ENCODE measurements at places on chromosomes 12 and 14. TPM values are rescaled to one million over a fixed set of nuclear protein-coding genes. Genes with fewer than 3 reads are reported as not detected.

ARHGAP9 gene
- polyA plus RNA-seq: 4.4 TPM

ITPR2 gene
- polyA plus RNA-seq: 5.5 TPM

CD9 gene
- 100 TPM for polyA plus RNA-seq

P2RX2 gene
- 4.2 TPM for polyA plus RNA-seq

MMP17 gene
- 4.5 TPM for polyA plus RNA-seq

SLC22A17 gene
- 29.6 TPM for polyA plus RNA-seq

DNA sequence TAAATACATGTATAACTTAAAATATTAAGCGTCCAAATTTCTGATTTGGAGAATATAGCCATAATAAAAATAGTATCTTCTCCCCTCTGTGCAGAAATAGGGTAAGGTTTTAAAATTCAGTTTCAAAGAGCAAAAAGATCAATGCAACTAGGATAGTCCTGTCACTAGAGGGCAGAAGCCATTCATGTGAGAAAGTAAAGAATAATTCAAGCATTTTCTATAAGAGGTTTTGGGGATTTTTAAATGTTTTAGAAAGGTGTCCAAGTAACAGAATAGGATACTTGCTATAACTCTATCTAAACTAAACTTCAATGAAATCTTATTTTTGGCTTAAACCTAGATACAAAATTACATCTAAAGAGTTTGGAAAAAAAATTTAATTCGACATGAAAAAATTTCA is 50.3 kb downstream of the ADAMTS20 start:
- no peak overlapping the region for H3K27ac ChIP-seq
- H3K36me3 ChIP-seq: no peaks in the 10 kb centered on the region
- no peak overlapping the region for H3K4me3 ChIP-seq
- no peaks in the 10 kb centered on the region for H3K4me1 ChIP-seq
- peak; percentile 13 for DNase-seq

GRCh38 chr12:126847005-126847629 is 1419.9 kb upstream of the TMEM132C start:
- DNase-seq: no peak
- no peak overlapping the region for H3K4me3 ChIP-seq
- no peaks in the 10 kb centered on the region for H3K36me3 ChIP-seq
- no peaks in the 10 kb centered on the region for H3K4me1 ChIP-seq

DNA sequence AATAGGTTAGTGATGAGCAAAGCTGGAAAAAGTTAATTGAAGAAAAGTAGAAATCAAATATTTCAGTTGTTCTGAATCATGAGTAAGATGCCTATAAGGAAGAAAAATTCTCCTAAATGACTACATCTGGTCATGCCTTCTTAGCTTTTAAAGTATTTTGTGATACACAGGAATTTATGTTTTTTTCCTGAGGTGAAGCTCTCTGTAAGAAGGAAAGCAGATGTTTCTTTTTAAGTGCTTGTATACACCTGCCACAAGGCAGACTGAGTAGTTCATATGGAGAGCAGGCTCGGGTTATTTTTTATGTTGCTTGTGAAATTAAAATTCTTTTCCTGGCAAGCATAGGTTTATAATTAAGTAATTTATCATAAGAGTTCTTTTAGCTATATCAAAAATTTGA is 275.2 kb downstream of the RAD51B start:
- no peaks in the 10 kb centered on the region for H3K27me3 ChIP-seq
- no peak overlapping the region for H3K27ac ChIP-seq
- H3K4me3 ChIP-seq: no peak overlapping the region

DNA sequence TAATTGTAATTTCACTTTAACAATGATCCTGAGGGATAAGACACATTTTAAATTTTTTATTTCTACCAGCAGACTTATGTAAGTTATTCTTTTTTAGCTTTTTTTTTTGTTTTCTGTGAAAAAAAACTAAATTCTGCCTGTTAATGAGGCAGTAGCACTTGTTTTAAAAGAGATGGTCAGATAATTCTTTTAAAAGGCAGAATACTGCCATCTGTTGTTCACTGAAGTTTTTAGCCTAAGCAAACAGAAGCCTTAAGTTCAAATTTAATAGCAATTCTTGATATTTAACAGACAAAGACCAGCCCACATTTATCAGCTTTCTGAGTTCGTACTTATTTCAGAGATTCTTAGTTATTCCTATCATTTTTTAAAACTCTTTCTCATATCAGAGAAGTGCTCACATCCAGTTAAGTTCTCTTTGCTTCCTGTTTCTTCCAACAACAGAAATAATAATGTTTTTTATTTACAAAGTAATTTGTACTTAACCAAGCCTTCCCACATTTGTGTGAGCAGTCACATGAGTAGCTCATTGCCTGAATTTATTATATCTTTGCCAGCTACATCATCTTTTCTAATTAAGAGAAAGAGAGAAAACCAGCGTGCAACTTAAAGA is 93.4 kb upstream of the SLCO1C1 start:
- no peak overlapping the region for H3K4me3 ChIP-seq
- H3K27me3 ChIP-seq: no peaks in the 10 kb centered on the region
- DNase-seq: no peak
- no peaks in the 10 kb centered on the region for H3K36me3 ChIP-seq
